ENCODE measurements at places on chromosomes 7 and 10.
A peak's percentile ranks its signal among the peaks of the same experiment; 100 is the strongest.

- no peak for DNase-seq
Measured at GRCh38 chr10:34125702-34126101, 689.4 kb downstream of the PARD3 start.

DNA sequence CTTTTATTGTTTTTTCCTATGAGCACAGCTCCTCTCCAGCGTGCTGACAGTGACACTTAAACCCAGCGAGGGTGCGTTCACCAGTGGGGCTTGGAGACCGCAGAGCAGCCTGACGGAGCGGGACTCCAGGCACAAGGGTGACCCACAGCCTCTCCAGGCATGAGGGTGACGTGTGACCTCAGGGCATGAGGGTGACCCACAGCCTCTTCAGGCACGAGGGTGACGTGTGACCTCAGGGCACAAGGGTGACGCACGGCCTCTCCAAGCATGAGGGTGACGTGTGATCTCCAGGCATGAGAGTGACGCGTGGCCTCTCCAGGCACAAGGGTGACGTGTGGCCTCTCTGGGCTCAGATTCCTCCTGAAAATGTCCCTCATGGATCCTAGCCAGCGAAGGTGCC, 164.3 kb upstream of the TCERG1L start:
- DNase-seq = no peak

- no peak for DNase-seq
Measured at GRCh38 chr7:29306319-29306991, 111.9 kb downstream of the CHN2 start.

- peak; percentile 67 for DNase-seq
Measured at GRCh38 chr10:43078986-43079273, 2.1 kb downstream of the RET start.

- DNase-seq = no peak
Measured at GRCh38 chr10:98308669-98309365, 40.8 kb upstream of the LOXL4 start.

- DNase-seq = no peak
Measured at GRCh38 chr7:117323851-117324711, 1.2 kb upstream of the WNT2 start.

DNA sequence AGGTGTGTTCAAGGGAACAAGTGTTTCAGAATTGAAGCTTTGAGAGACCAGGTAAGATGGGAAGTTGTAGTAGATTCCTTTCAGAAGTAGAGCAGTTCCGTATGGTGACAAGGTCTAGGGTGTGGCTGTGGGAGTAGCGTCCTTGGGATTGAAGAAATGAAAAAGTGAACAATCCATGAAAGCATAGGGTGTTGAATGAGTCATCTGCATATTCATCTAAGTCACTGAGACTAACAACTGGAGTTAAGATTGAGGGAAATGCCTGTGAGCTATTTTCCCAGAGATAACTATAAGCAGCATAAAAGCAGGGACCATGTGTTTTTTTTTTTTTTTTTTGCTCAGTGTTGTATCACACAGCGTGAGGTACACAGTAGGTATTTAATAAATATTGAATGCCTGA, 134.8 kb downstream of the PHTF2 start:
- DNase-seq = no peak

GRCh38 chr7:123871998-123872867, 27.3 kb downstream of the HYAL4 start:
- peak; percentile 54 for DNase-seq

- DNase-seq = peak; percentile 94
Measured at GRCh38 chr7:155796381-155797261, 15.6 kb downstream of the SHH start.

DNA sequence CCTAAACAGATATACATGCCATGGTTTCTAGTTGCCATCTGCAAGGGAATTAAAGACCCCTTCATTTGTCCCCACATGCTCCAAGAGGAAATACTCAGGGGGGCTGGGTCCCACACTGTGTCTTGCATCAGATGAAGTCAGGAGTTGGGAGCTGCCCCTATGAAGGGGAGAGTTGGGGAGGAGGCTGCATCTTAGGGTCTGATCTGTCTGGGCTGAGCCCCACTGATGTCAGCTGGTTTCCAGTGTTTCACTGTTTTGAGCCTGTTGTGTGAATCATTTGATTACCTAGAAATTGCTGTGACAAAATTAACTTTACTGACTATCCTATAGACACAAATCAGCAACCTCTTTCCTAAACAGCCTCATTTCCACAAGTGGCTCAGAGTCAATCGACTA, 4.9 kb upstream of the ADCY1 start:
- DNase-seq = no peak

GRCh38 chr7:1794888-1795542, 124.9 kb downstream of the ELFN1 start:
- DNase-seq = no peak

GRCh38 chr10:71244431-71245419, 32.4 kb downstream of the UNC5B start:
- DNase-seq = no peak

- no peak for DNase-seq
Measured at GRCh38 chr10:125661941-125662515, 20.9 kb downstream of the TEX36 start.

All from activated CD8-positive, alpha-beta memory T cell treated with anti-CD3 and anti-CD28 coated beads, Interleukin-2, amount 50 U/mL, for 48 hours (primary cell).